ENCODE measurements at places on chromosomes 1 and 21.
A peak's percentile ranks its signal among the peaks of the same experiment; 100 is the strongest.

GRCh38 chr1:98766255-98766654 is 104.7 kb downstream of the SNX7 start:
- DNase-seq: no peak

- DNase-seq: no peak
Observed at GRCh38 chr1:55286856-55287602, 71.9 kb upstream of the USP24 start.

DNA sequence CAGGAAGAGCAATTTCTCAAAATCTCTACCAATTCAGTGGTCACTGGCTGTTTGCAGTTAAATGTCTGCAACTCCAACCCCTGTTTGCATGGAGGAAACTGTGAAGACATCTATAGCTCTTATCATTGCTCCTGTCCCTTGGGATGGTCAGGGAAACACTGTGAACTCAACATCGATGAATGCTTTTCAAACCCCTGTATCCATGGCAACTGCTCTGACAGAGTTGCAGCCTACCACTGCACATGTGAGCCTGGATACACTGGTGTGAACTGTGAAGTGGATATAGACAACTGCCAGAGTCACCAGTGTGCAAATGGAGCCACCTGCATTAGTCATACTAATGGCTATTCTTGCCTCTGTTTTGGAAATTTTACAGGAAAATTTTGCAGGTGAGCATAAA is 167.2 kb downstream of the CRB1 start:
- no peak for DNase-seq

DNA sequence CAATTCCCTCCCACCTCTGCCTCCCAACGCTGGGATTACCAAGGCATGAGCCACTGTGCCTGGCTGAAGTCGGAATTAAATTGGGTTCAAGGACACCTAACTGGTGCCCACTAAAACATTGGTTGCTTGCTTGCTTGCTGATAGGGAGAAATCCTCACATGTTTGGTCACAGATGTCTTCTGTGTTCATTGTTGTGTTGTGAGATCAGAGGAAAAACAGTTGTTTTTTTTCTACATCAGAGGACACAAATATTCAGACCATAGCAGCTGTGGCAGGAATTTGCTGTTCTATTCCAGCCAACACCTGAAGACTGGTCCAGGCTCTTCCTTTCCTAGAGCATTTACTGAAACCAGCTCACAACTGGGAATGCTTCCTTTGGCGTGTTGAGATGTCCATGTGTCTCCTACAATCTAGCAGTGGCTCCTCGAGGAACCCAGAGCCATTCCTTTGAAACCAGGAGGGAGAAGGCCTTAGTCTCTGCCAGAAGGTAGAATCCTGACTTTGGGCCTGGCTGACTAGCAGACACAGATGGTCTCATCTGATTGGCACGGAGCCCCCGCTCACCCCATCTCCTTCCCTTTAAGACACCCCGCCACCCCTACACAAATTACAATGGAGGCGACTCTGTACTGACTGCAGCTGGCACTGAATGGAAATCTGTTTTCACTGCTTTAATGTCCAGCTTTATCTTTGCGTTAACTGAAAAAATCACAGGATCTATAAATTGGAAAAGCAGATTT is 24.3 kb upstream of the TRIM17 start:
- DNase-seq: no peak

DNA sequence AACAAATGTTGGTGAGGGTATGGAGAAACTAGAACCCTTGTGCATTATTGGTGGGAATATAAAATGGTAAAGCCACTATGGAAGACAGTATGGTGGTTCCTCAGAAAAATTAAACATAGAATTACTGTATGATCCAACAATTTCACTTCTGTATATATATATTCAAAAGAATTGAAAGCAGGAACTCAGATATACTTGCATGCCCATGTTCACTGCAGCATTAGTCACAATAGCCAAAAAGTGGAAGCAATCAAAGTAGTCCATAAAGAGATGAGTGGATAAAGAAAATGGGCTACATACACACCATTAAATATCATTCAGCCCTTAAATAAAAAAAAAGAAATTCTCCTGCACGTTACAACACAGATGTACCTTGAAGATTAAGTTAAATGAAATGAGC is 34.1 kb downstream of the ABL2 start:
- no peak for DNase-seq

DNA sequence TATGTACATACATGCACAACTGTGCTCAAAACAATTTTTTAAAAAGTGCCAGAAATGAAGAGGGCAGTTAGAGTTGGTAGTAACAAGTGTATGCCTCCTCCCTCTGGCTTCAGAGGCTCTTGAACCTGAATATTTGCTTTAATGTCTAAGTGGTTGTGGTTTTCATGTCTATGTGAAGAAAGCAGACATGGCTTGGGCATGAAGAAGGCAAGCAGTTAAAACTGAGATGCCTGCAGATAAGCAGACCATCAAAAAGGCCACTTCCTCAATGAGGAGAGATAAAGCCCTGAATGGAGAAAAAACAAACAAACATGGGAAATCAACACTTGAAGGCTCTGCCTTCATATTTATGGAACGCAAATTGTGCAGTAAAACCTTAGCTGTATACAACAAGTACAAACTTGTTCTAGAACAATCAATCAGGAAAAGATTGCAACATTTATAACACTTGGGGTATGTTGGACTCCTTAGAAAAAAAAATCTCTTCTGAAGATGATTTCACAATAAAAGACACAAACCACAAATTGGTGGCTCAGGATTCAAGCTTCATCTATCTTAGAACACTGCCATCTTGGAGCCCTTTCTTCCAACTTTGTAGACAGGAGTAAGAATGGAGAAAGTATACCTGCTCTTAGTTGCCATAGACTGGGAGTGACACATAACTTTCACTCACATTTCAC is 52.7 kb upstream of the PLA2G4A start:
- DNase-seq: no peak

DNA sequence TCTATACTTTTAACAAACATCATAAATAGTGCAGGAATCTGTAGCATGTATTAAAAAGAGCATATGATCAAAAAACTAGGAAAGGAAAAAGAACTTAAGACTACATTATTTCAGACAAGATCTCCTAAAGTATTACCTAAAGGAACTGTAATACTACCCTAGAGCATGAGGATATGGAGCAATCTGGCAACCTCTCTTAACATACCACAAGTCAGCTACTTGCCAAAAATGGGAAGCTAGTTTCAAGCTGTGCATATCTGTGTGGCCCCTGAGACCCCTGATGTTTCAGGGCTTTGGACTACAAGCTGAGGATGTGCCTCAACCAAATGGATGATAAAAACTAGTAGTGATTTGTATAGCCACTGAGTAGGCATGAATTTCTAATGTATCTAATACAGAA is 525.6 kb downstream of the PTBP2 start:
- DNase-seq: no peak

- no peak for DNase-seq
Observed at GRCh38 chr1:111878649-111879048, 110.8 kb downstream of the KCND3 start.

DNA sequence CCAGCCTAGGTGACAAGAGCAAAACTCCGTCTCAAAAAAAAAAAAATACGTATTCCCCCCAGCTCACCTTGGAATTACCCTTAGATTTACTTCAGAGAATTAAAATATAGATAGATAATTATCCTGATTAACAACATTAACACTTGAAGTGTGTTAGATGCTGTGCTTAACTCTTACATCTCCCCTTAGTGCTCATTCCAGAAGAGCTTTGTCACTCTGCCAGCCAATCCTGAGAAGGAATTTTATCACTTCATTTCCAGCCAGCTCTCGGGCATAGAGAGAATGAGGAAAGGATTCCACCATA is 1.6 kb upstream of the SHC1 start:
- no peak for DNase-seq

GRCh38 chr1:2000850-2001249 is 2.7 kb downstream of the CFAP74 start:
- no peak for DNase-seq

GRCh38 chr1:151915061-151915686 is 5.9 kb upstream of the THEM4 start:
- DNase-seq: no peak

GRCh38 chr1:82978461-82979324 is 1020.2 kb downstream of the TTLL7 start:
- DNase-seq: no peak

GRCh38 chr1:34746785-34747637 is 7.8 kb upstream of the GJB5 start:
- DNase-seq: no peak

DNA sequence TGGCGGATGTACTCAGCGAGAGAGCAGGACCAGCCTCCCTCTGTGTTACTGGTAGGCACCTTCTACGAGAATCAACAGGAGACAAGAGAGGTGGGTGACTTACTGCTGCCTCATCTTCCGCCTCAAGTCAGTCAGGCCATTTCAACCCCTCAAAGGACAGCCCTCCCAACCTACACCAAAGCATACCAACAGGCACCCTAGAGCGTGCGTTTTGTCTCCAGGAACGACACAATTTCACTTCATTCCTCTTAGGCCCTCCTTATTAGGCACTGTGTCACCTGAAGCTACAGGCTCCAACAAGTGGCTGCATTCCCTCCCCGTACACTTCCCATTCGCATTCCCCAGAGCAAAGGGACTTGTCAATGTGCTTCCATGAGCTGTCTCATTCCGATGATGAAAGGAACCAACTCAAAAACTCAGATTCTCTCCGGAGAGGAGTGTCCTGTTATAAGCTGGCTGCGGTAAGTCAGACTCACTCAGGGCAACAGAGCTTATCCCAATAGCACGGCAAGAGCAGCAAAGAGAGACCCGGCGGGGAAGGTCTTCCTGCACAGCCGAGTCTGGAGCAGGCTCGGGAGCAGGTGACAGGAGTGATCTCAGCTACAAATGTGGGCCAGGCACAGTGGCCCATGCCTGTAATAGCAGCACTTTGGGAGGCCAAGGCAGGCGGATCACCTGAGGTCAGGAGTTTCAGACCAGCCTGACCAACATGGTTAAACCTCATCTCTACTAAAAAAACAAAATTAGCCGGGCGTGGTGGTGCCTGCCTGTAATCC is 120.6 kb upstream of the IFFO2 start:
- DNase-seq: no peak

- no peak for DNase-seq
Observed at GRCh38 chr1:25651036-25651640, 34.5 kb downstream of the MAN1C1 start.

DNA sequence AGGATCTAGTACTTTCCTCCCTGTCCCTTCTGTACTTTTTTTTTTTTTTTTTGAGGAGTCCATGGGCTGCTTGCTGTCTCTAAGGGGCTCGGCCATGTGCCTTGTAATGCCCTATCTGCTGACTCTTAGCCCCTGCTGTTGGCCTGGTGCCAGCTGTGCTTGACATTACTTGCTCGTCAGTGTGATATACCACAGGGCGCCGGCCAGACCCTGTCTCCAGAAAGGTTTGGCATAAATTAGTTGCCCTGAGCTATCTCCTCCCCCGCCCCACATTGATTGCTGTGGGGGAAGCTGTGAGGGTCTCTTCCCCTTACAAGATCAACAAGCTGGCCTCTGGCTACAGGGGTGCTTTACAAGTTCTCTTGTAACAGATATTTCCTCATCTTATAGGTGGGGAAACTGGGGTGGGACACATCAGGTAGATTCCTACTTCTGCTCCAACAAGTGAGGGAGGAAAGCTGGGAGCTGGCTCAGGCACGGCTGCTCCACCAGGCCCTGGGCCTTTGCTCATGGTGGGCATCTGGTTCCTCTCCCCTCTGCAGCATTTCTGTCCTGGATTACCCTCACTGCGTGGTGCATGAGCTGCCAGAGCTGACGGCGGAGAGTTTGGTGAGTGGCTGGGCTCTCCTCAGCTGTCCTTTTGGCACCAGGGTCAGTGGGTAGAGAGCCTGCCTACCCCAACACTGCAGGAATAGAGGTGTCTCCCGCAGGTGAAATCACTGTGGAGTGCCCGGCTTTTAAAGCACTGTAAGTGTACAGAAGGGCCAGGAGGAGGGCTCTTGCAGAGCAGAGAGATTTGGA is 15.6 kb downstream of the STRIP1 start:
- DNase-seq: no peak

DNA sequence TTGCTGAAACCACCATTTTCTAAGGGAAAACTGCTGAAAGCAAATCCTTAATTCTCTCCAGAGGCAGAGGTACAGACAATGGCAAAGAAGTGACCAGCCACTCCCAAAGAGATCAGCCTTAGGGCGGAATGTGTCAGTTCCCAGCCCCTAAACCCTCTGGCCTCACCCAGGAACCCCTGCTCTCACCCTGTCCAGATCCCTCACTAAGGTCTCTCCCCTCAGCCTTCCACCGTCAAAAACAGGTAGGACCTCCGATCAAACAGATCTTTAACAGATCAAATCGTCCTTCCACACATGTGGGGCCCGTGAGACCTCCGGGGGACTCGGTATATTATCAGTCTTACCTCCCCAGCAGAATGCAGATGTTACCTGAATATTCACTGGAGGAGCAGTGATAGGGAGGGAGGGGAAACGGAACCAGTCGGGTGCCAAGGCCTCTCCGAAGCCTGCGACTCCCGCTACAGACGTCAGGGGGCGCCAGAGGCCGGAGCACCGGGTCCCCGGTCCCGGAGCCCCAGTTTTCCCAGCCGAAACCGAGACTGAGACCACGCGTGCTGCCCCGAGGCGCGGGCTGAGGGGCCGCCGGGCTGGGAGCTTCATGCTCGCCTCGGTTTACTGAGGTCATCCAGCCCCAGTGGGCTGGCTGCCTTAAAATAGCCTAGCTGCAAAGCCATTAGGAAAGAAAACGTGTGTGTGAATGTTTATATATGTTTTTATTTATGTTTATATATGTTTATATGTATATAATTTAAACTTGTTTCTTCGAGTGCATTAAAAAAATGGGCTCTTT is 23.6 kb downstream of the GPA33 start:
- DNase-seq: peak; percentile 78

- no peak for DNase-seq
Observed at GRCh38 chr1:219772265-219773036, 155.9 kb downstream of the SLC30A10 start.

GRCh38 chr1:215113776-215114153 is 31.2 kb downstream of the KCNK2 start:
- no peak for DNase-seq

DNA sequence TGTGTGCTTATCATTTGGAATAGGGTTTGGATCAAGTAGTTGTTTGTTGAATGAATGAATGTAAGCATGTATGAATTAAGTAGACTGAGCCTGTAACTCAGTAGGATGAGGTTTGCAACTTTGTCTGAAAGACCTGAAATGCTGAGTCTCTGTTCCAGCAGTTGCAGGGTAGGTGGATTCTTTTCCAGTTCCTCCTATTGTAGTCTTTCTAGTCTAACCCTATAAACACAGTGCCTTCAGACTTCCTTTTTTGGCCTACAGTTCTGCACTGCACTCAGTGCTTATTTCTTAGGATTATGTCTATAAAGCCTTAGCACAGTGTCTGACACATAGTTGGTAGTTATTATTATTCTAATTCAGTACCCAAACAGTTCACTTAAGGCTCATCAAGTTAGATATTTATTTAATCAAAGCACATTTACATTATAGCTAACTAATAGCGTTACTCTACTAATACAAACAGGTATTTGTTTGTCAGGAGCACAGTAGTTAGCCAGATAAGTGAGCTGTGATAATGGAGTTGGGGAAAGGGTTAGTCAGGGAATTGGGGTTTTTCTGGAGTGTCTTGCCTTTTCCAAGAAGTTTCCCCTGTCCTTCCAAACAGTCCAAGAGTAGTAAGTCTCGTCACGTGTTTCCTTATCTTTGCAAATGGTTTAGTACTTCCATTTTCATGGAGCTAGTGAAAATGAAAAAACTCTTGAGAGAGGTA is 45.0 kb downstream of the ABCD3 start:
- DNase-seq: no peak

GRCh38 chr1:57378534-57378933 is 45.3 kb downstream of the DAB1 start:
- DNase-seq: no peak

GRCh38 chr1:212545941-212546635 is 62.5 kb upstream of the ATF3 start:
- no peak for DNase-seq

- DNase-seq: no peak
Observed at GRCh38 chr1:118143121-118143520, 41.9 kb downstream of the SPAG17 start.

GRCh38 chr1:232221802-232222499 is 408.0 kb downstream of the SIPA1L2 start:
- no peak for DNase-seq
